Lower leg skin (tissue), 4 donors: ENCODE measurements at places on chromosomes 6 and 20. TPM values are rescaled to one million over a fixed set of nuclear protein-coding genes. Genes with fewer than 3 reads are reported as not detected.

The STK4 gene
- total RNA-seq = 37.4 TPM

The CUL7 gene
- 13.2 TPM for total RNA-seq

The OR12D3 gene
- total RNA-seq = not detected

DNA sequence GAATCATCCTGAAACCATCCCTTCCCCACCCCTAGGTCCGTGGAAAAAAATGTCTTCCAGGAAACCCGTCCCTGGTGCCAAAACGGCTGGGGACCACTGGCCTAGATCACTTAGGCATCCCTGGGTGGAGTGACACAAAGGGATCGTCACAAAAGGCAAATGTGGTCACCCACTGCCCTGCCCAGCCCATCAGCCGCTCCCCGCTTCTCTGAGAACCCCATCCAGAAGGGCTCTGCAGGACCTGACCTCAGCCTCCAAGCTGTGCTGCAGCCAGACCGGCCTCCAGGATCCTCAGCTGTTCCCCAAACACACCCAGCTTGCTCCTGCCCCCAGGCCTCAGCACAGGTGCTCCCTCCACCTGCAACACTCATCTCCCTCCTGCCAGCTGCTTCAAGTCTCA is 61.6 kb downstream of the PREX1 start:
- DNase-seq = no peak

DNA sequence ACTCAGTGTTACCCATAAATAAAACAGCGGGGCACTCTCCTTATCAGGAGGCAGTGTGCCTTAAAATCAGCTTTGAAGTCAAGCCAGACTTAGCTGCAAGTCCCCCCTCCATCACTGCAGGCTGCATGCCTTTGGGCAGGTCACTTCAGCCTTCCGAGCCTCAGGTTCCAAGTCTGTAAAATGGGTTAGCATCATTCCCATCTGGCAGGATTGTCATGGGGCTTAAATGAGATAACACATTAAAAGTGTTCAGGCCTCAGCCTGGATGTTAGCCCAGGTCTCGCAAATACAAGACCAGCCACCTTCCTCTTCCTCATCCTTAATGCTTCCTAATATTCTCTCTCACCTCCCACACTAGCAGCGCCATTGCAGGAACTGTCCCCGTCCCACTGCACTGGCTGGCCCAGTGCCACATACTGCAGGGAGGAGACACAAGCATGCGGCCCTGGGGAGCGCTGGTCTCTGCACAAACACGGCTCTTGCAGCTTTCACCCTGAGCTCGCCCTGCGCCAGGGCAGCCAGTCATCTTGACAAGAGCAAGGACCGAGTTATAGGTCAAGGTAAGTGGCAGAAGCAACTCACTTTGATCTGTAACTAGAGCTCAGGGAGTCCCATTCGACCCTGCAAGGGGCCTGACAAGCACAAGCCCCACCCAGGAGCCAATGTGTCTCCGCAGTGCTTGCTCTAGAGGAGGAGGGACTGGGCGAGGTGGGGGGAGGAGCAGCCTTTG is 564.6 kb upstream of the AGPAT4 start:
- DNase-seq = no peak

DNA sequence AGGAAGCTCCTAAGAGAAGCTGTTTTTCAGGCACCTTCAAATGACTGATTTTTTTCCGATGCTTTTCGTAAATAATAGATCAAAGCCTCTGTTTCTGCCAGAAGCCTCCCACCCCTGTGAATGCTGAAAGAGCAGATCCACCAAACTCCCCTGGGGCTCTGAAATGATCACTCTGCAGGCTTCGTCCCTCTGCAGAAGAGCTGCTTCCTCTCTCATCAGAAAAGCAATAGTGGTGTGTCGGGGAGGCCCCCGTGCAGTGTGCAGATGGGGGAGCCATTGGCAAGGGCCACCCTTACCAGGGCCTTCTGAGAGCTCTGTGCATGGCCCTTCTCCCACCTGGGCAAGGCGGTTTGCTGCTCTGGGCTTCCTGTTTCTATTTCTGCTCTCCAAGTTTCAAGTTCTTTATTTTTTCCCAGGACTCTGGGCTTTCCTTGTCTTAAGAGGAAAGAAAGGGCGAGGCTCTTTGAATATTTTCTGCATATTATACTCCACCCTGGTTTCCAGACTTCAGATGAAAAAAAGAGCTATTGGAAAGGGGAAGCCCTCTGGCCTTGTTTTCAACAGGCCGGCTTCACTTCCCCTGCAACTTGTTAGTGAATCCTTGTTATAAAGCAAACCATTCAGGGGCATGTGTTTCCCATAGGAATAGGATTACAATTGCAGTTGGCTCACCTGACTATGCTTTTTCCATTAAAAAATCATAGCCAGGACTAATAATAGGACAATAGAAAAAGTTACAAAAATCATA is 155.2 kb downstream of the TTLL2 start:
- DNase-seq = no peak

GRCh38 chr6:141829566-141830360 is 303.0 kb upstream of the GJE1 start:
- DNase-seq = no peak

GRCh38 chr6:17710331-17710730 is 3.6 kb upstream of the NUP153 start:
- DNase-seq = no peak

- DNase-seq = no peak
These were observed 159.8 kb downstream of the ZFP64 start for GRCh38 chr20:52031563-52032303.

- peak; percentile 37 for DNase-seq
These were observed 125.0 kb upstream of the MLIP start for GRCh38 chr6:53986165-53986720.

DNA sequence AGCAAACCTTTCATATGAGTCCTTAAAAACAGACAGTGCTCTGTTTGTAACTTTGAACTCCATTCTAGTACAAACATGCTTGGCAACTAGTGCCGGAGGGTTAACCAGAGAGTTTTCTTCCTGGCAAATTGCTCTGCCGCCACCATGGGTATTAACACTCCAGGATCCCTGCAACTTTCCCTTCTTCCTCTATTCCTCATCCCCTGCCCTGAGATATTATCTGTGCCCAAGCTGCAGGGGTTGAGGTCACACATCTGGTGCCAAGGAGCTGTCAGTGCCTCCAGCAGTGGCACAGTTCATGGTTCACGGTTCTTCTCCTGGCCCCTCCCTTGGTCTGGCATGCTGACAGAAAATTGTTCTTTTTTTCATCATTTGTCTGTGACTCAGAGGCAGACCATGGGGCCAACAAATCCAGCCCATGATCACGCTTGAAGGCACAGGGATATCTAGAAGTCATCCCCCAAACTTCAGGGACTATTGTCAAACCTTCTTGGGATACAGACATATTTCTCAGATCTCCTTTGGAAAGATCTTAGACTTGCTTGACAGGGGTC is 77.5 kb downstream of the ATXN1 start:
- DNase-seq = peak; percentile 88

DNA sequence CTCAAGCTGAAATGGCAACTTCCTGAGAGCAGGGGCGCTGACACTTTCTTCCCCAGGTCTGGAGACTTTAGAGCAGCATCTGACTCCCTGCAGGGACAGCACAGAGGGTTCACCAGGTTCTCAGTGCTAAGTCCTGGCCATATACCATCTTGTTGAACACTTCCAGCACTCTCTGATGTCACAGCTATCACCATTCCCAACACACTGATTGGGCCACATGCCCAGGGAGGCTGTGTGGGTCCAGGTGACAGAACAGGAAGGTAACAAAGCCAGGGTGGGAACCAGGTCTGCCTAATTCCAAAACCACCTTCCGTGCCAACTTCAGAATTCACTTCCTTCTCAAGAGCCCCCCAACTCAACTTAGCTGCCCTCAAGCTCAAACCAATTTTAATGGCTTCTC is 4.3 kb downstream of the APCDD1L start:
- DNase-seq = peak; percentile 49
